ENCODE measurements at places on chromosomes 3 and 15. TPM values are rescaled to one million over a fixed set of nuclear protein-coding genes. Genes with fewer than 3 reads are reported as not detected.
A peak's percentile ranks its signal among the peaks of the same experiment; 100 is the strongest.

CYP11A1 gene
- total RNA-seq = 0.21 TPM

SLC9C1 gene
- total RNA-seq = 1.9 TPM

TNIK gene
- total RNA-seq = 26.6 TPM

EPHA3 gene
- total RNA-seq = 158 TPM

ISL2 gene
- 1.5 TPM for total RNA-seq

CCRL2 gene
- total RNA-seq = 2.5 TPM

TMIE gene
- total RNA-seq = 0.26 TPM

EPB42 gene
- total RNA-seq = 1.8 TPM

NME9 gene
- 0.16 TPM for total RNA-seq

OSBPL10 gene
- total RNA-seq = 58.0 TPM

CTXN2 gene
- total RNA-seq = not detected

SST gene
- 2.3 TPM for total RNA-seq

GRCh38 chr15:66189291-66189690, 64.3 kb downstream of the MEGF11 start:
- DNase-seq = no peak

GRCh38 chr3:177591379-177591778, 394.1 kb upstream of the TBL1XR1 start:
- peak; percentile 45 for DNase-seq

DNA sequence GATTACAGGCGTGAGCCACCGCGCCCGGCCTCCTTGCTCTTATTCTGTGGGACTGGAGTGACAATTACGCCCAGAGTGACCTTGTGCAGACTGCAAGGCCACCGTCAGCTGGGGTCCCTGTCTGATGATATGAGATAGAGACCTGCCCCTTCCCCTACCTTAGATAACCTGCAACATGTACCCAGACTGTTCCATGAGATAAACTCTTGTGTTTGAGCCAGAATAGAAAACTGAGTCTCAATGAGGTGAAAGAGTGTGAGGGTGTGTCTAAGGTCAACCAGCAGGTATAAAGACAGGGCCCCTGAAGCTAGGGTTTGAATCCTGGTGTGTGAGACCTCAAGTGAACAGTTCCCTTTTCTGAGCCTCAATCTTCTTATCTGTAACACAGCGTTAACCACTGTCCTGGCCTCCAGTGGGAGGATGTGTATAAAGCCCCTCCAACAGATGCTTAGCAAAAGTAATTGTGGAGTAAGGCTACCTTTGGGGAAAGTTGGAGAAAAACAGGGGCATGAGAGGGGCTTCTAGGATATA, 6.0 kb downstream of the TADA3 start:
- no peak for DNase-seq

- no peak for DNase-seq
Observed at GRCh38 chr3:177714945-177715344, 517.7 kb upstream of the TBL1XR1 start.

DNA sequence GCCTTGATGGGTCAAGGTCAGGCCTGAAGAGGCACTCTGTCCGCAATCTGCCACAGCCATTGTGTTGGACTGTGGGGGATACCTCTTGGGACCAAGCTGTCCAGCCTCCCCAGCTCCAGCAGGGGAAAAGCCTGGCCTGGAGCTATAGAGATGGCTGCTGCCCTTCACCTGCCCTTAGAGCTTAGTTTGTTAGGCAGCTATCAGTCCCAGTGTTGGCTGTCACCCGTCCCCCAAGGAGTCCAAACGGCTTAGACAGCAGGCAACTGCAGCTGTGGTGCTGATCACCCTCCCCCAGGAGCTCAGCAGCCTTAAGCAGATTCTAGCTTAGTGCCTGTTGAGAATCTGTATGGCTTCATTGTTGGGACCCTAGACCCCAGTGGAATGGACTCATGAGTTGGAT, 180.3 kb downstream of the MYRIP start:
- DNase-seq = no peak

DNA sequence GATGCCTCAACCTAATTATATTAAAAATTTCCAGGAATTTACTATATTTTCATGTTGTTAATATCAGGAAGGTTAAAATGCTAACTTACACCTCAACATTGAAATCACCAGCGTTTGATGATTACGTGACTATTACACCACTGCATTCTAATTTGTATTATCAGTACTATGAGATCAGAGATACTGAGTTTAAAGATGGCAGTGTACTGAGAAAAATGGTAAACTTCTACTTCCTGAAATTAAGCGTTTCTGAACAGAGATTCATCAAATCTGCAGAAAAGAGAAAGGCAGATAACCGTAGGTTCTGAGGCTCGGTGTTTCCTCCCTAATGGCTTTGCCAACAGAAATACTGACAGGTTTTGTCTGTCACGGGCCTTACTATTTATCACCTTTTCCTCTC, 69.9 kb downstream of the CRTC3 start:
- DNase-seq = no peak

DNA sequence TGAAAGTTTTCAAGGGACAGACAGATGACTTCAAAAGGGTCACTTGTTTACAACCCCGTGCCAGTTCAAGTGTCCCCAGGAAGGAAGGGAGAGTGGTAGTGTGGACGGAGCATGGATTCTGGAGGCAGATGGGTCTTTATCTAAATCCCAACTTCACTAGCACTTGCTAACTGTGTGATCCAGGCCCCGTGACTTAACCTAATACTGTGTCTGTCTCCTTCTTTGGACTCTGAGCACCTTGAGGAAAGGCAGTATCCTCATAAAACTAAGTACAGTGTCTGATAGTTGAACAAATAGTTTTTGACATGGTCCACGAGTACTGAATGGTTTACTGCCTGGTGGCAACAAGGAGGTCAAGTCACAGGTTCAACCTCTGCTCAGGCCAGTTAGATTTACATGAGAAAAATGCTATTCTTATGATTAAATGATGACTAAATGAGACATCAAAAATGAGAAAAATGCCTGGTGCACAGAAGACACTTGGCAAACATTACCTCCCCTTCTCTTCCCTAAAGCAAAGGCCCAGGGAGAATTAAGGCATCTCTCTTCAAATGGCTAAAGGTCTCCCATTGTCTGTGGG, 48.9 kb downstream of the ABCC5 start:
- DNase-seq = no peak

DNA sequence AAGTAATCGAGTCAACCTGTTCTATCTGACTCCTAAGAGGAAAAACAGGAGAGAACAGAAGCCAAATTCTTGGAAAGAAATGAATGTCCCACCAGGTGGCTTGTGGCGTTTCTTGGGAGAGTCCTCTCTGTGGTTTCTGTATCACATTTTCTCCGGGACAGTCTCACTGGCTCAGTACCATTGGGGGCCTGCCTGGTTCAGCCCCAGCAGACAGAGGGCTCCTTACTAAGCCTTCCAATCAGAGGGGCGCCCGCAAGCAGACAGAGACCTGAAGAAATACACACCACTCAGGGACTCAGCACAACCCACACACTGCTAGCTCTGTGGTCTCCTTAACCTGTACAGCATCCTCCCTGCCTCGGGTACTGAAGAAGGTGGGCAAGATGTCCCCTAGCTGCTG, 302.1 kb downstream of the TLE3 start:
- DNase-seq = no peak

- no peak for DNase-seq
Observed at GRCh38 chr15:78024519-78024870, 53.0 kb downstream of the TBC1D2B start.

DNA sequence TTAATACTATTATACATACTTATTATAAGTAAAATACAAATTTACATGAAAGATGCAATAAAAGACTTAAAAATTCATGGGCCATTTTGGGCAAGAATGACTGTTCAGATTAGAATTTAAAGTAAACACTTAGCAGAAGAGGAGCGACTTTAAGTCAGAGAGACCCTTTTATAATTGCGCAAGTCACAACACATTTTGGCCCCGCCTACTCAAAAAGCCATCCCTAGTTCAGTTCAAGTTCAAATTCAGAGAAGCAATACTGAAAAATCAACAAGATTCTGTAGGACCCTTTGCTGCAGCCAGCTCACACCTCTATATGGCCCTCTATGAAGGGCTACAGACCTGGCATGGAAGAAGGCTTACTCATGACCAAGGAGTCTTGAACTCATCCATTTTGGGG, 64.6 kb downstream of the PEAK1 start:
- DNase-seq = no peak

DNA sequence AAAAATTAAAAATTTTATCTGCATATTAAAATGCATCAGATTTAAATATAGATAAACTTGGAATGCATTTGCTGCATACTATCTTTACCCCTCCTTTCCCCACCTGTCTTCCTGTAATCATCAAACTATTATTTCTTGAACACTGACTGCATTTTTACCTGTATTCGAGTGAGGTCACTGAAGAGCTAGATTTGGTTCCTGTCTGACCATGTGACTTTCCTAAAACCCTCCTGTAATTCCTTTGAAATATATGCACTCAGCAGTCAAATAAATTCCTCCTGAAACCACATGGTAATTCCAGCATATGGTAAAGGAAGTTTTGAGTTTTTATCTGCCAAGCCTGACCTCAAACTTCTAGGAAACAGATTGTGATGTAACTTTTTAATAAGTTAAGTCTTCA, 445.6 kb upstream of the FRG2C start:
- DNase-seq = no peak

- no peak for DNase-seq
Observed at GRCh38 chr3:8760091-8760490, 9.3 kb downstream of the OXTR start.

DNA sequence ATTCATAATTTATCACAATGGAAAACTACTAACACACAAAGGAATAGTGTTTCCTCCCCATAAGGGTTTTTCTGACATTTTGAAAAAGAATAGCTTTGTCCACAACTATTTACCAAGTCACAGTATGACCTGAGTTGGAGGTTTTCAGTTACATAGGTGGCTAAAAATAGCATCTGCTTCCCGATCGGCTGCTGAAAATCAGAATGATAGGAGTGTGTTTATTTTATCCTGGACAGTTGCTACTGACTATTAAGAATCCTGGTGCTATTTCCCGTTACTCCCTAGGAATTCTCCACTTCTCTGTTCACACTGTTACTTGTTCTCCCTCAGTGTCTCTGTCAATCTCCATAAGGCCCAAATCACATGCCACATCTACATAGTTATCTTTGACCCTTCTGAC, 353.9 kb upstream of the RARB start:
- DNase-seq = no peak

DNA sequence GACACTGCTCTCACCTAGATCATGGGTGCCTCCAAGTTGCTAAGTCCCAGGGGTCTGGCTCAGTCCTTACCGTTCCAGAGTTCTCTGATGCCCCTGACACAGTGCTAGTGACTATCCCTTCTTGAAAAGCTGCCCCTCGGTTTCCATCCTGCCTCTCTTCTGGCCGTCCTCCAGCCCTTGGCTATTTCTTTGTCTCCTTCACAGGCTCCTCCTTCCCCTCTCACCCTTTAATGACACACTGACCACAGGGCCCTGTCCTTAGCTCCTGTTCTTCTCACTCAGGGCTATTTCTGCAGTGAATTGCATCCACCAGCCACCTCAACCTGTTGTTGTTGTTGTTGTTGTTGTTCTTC, 31.1 kb downstream of the SLC28A1 start:
- DNase-seq = no peak

GRCh38 chr3:188964957-188965356, 206.8 kb upstream of the TPRG1 start:
- no peak for DNase-seq

- no peak for DNase-seq
Observed at GRCh38 chr3:46162975-46163555, 45.0 kb downstream of the CCR1 start.

DNA sequence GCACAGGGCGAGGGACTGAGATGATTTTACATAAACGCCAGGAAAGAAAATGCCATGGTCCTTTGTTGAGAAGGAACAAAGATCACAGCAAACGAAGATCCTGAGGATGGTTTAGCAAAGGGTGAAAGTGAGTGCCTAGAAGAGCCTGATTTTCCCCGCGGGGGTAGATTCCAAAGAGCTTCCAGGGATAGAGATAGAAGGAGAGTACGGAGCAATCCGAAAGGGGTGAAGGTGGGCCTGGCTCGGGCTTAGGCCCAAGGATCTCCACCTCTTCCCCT, 977 bp downstream of the CDC25A start:
- no peak for DNase-seq

- no peak for DNase-seq
Observed at GRCh38 chr3:151560738-151561137, 99.9 kb upstream of the IGSF10 start.

GRCh38 chr3:123720638-123721037, 135.8 kb upstream of the HACD2 start:
- DNase-seq = no peak

DNA sequence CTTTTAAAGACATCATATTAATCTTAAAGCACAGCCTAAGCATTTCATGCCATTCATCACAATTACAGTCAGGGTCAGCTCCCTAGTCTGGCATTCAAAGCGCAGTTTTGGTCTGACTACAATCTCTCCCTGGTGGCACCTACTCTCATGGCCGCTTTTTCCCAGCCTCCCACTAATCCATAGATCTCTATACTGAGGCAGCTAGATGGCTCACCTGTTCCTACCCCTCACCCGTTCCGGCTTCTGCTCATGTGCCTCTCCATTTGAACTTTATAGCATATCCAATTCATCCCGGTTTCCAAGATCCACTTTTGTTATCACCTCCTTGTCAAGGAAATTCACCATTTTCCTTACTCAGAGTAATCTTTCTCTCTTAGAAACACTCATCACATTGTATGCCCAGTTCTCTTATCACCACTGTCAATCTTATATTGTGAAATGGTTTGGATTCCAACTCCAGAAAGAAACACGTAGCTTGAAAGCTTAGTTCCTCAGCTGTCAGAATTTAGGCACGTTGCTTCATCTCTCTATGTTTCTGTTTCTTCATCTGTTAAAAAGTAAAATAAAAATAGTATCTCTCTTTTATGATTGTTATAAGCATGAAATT, 220.0 kb upstream of the UBE2E2 start:
- no peak for DNase-seq

All from urinary bladder (tissue), 4 donors.